Left hindlimb (tissue), 1 donor: ENCODE measurements at places on chromosomes 12 and 14.

GRCh38 chr12:32240831-32241230, 134.2 kb downstream of the BICD1 start:
- DNase-seq = no peak

GRCh38 chr12:106115440-106115839, 23.3 kb downstream of the NUAK1 start:
- no peak for DNase-seq

- no peak for DNase-seq
These were observed 6.2 kb upstream of the ATN1 start for GRCh38 chr12:6921539-6921938.

DNA sequence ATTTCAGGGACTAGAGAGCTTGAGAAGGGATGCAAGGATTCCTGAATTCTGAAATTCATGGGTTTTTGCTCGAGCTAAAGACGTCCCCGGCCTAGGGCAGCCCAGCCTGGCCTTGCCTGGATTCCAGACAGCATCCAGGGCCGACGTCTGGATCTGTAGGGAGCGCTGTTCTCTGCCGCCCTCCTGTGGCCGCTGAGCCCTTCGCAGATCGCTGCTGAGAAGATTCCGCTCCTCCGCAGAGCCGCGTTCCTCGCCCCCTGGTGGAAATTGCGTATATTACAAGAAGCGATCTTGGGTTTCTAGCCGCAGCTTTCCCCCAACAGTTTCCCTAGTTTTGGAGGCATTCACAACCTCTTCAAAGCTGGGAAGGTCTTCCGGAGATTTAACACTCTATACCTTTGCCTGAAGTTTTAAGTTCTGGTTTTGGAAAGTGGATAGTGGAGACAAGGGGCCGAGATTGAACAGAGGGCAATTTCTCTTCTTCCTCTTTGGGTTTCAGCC, 5.1 kb downstream of the CISTR start:
- DNase-seq = peak; percentile 95

DNA sequence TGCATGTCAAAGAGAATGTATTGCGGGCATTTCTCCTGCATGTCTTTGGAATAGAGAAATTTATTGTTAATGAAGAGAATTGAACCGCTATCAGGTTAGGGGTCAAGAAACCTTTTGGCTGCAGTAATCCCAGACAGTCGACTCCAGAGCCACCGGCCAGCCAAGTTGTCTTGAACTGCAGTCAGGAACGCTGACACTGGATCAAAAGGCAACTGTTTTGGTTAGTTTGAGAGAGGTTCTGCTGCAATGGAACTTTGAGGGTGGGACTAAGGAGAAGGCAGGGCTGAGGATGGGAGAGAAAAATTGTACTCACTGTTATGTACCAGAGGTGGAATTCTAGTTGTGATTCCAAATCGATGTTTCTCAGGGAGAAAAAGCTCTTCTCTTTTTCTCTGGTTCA, 28.2 kb downstream of the PPFIBP1 start:
- DNase-seq = no peak

DNA sequence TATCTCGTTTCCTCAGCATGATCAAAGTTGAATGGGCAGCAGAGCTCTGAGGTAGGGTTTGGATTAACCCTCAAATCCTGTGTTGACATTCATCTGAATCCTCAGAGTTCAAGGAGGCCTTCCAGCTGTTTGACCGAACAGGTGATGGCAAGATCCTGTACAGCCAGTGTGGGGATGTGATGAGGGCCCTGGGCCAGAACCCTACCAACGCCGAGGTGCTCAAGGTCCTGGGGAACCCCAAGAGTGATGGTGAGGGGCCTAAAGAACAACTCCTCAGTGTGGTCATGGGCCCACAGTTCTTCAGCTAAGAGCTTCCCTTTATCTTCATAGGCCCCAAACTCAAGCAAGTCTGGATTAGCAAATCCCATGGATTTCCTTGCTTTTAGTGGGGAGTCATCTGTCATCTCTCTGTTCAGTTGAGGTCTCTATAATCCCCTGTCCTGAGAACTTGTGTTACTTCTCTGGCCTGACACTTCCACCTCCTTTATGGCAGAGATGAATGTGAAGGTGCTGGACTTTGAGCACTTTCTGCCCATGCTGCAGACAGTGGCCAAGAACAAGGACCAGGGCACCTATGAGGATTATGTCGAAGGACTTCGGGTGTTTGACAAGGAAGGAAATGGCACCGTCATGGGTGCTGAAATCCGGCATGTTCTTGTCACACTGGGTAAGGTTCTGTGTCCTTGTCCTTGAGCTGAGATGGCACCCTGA, 1.5 kb downstream of the MYL6 start:
- no peak for DNase-seq

- DNase-seq = no peak
These were observed 180.8 kb downstream of the CRADD start for GRCh38 chr12:93857991-93858447.
